ENCODE measurements at places on chromosomes 13 and 19.

DNA sequence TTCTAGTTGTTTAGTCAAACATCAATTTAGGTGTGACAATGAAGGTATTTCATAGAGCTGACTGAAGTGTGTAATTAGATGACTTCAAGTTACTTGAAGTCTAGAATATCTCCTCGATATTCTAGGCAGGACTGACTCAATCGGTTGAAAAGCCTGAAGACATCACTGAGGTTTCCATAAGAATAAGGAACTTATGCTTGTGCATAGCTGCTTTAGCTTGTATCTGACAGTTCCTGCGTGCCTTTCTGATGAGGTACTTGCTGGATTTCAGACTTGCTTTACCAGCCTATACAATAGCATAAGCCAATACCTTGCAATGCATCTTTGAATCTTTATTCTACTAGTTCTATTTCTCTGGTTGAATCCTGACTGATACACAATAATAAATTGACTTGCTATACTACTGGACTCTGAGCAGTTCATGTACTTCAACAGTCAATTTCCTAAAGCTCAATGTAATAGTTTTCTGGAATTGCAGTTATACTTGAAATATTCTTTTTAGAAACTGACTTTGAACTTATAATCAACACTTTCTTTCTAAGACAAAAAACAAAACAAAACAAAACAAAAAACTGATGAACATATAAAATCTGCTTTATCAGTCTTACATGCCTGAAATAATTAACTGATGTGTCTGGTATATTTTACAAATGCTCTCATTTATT, 1534.8 kb downstream of the SLITRK5 start:
- DNase-seq, result no peak

- DNase-seq, result no peak
Observed at GRCh38 chr19:18392417-18392816, 5.0 kb downstream of the LRRC25 start.

DNA sequence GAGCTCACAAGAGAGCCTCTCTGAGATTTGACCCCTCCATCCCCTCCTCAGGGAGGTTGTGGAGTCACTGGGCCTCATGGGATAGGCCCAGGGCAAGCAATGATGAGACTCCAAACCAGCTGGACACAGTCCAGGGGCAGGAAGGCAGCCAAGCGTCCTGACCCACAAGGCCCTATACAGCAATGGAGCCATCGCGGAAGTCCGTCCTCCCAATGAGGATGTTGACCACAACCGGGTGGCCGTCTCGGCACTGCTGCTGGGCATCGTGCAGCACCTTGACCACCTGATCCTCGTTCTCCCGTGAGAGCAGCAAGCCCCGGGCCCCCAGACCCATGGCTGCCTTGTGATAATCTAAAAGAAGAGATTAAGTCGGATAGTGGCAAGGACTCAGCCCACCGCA, 7.9 kb downstream of the SYDE1 start:
- DNase-seq, result no peak

DNA sequence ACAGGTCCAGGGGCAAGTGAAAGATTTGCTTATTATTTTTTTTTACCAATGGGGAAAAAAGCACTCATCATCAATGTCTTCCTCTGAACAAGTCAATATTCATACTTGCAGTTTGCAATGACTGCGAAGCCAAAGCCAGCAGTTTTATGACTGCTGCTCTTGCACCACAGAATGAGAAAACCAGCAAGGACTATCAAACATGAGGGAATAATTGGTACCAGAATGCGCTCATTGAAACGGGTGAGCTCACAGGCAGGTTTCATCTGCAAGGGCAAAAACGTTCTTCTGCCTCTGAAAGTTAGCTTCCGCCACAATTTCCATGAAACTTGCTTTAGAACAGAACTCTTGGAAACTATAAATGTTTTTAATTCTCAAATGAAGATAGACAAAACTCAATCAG, 5.5 kb downstream of the DLEU7 start:
- DNase-seq, result no peak

GRCh38 chr13:39259371-39260140, 221.3 kb downstream of the NHLRC3 start:
- DNase-seq, result no peak

- DNase-seq, result no peak
Observed at GRCh38 chr13:90205081-90205480, 1142.4 kb upstream of the MIR17HG start.

Measured in stimulated activated CD8-positive, alpha-beta memory T cell treated with anti-CD3 and anti-CD28 coated beads, Interleukin-2, amount 100 ng/mL, for 1 hour (primary cell).